Activated CD8-positive, alpha-beta memory T cell treated with anti-CD3 and anti-CD28 coated beads for 1 hour (primary cell): ENCODE measurements at places on chromosomes 6 and 20.

GRCh38 chr6:160733050-160733646 lies 31.1 kb downstream of the PLG start:
- no peak for DNase-seq

DNA sequence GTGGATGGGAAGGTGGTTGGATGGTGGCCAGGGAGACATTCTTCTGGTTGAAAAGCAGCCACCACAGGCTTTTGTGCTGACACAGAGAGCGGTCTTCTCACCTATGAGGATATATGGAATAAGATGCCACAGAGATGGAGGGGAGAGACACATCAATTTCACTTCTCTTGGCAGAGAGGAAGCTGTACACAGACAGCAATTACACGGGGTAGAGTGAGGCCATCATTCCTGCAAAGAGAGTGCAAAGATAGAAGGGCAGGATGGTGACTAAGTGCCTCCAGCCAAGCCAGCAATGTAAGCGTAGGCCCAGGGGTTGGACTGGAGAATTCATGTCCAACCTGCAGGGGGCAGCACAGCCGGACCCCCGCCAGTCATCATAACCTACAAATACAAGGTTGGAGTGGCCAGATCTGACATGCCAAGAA lies 56.4 kb downstream of the NRN1 start:
- no peak for DNase-seq

DNA sequence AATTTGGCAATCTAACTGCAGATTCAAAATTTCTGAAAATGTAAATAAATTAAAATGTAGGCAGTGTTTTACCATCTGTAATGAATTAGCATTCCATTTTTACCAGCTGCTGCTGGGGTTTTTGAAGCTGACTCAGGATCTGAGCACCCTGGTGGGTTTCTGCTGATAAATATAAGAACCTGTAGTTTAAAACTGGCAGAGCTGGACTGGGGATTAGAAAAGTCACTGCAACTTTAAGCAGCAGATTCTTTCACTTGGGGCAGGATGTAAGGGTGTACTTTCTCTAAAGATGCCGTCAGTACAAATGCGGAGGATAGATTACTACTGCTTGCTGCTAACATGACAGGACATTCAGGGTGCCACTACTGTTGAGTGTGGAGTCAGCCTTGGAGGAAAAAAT lies 341.8 kb downstream of the CDKAL1 start:
- no peak for DNase-seq

- no peak for DNase-seq
These were observed 244.7 kb upstream of the RNF24 start for GRCh38 chr20:4260102-4260501.

- no peak for DNase-seq
These were observed 121.9 kb downstream of the SIM1 start for GRCh38 chr6:100342830-100343229.

GRCh38 chr6:167293088-167293589 lies 2.0 kb downstream of the UNC93A start:
- no peak for DNase-seq
